ENCODE measurements at places on chromosomes 7 and 10.

GRCh38 chr7:67809586-67809985 is 813.0 kb downstream of the TYW1 start:
- DNase-seq = no peak

DNA sequence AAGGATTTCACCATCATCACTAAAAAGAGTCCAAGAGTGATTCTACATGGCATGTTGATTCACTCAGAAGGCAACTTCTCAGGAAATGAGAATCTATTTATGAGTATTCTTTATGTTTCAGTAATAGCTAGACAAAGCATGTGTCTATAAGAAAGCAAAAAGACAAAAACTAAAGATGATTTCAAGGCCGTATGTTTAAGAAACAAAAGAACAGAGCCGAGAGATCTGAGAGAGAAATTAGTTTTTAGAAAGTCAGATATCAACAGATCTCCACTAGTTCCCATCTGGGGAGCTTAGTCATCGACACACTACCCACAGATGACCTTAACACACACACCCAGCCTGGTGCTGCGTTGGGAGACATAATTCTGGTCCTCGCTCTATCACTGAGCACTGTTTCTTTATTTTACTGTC is 21.0 kb downstream of the PIP4K2A start:
- DNase-seq = no peak

- DNase-seq = no peak
Measured at GRCh38 chr7:153696242-153696641, 356.0 kb upstream of the DPP6 start.

- no peak for DNase-seq
Measured at GRCh38 chr7:42380401-42380800, 143.4 kb upstream of the GLI3 start.

GRCh38 chr10:113450906-113451305 is 101.9 kb upstream of the HABP2 start:
- DNase-seq = no peak

- DNase-seq = no peak
Measured at GRCh38 chr10:36559412-36560400, 565.7 kb upstream of the ANKRD30A start.

GRCh38 chr10:13299437-13300287 is at the start of gene PHYH:
TSS of gene PHYH (minus strand) at chr10:13300064. CDS start at chr10:13300042, 22 bp downstream.
- peak; percentile 24 for DNase-seq

GRCh38 chr10:91700788-91701444 is 68.0 kb upstream of the PPP1R3C start:
- no peak for DNase-seq

- peak; percentile 18 for DNase-seq
Measured at GRCh38 chr10:102644066-102644645, at the start of gene TRIM8. TSS of gene TRIM8 (plus strand) at chr10:102644479. CDS start at chr10:102644618, 139 bp downstream.

- DNase-seq = no peak
Measured at GRCh38 chr10:22666287-22667092, 47.9 kb downstream of the PIP4K2A start.

GRCh38 chr10:88892222-88892967 is 12.3 kb downstream of the STAMBPL1 start:
- DNase-seq = no peak

DNA sequence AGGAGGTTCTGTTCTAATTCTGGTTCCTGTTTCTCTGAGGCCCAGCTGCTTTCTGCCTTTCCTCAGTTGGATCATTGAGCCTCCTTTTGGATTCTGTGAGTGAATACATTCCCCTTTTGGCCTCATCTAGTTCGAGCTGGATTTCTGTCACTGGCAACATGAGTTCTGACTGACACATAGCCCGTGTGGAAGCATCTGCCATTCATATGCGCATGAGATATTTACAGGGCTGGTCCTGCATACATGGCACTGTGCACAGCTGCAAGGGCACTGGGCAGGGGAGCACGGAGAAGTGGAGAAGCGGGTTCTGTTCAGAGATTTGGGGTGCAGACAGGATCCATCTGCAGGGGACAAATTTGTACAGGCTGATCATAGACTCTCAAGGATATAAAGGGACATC is 352.8 kb downstream of the RPS24 start:
- DNase-seq = no peak

GRCh38 chr7:46812101-46812675 is 769.7 kb downstream of the TNS3 start:
- no peak for DNase-seq

DNA sequence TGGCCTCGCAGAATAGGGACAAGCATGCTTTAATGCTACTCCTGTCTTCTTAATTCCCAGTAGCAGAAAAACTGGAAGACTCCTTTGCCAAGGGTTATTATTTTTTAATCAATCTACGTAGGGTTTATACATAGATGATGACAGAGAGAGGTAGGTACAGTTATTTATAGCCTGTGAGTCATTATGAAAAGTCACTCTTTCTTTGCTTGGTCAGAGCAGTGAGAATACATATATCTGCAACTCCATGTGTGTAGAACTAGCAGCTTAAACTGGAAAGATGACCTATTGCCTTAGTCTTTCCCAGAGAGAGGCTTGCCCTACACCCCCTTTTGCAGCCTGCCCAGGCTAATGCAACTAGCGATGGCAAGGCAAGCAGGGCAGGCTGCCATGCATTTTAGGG is 1050.6 kb downstream of the NRG3 start:
- DNase-seq = no peak

GRCh38 chr10:119541459-119542356 is 811 bp downstream of the RGS10 start:
- DNase-seq = no peak

GRCh38 chr7:150801242-150801945 is 825 bp downstream of the TMEM176A start:
- no peak for DNase-seq

DNA sequence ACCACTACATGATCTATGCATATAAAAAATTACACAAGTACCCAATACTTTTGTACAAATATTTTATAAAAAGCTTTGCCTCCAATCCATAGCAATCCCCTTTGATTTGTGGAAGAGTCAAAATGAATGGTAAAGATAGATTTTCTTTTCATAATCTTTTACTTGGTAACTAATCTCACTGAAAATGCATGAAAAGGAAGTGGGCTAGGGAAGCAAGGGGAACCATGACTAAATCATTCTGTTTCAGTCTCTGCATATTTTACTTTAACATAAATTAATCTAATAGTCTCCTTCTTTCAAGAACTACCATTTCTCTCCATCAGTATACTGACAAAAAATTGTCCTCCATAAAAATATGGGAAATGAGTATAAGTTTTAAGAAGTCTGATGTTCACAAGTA is 96.9 kb downstream of the TES start:
- no peak for DNase-seq

DNA sequence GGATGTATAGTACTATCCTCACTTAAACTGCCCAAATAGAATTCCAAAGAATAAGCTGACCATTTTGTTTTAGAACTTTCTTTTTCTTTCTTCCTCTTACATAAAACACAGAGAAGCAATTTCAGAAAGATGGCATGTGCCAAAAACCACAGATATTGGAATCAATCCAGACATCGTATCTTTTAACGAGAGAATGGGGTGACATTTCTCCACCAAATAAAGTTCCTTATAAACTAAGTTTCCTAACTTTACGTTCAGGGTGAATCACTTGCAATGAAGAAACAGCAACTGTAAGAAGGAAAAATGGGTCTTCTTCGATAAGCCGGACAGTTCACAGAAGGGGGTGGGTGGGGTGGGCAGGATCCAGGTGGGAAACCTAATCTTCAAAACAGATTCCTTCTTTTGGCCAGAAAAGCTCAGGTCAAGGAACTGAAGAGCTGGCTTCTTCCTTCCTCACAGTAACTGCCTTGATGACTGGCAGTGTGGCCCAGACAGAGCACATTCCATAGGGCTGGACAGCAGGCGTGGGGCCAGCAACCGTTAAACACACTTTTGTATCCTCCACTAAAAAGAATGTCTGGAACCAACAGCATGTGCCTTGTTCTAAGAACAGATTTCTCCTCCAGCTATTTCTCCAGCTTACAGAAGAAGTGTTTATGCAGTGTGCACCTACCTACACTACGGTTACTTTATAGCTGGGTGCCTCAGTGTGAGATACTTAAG is 31.5 kb downstream of the CREB3L2 start:
- no peak for DNase-seq

- DNase-seq = no peak
Measured at GRCh38 chr10:122013311-122013780, 24.4 kb downstream of the TACC2 start.

DNA sequence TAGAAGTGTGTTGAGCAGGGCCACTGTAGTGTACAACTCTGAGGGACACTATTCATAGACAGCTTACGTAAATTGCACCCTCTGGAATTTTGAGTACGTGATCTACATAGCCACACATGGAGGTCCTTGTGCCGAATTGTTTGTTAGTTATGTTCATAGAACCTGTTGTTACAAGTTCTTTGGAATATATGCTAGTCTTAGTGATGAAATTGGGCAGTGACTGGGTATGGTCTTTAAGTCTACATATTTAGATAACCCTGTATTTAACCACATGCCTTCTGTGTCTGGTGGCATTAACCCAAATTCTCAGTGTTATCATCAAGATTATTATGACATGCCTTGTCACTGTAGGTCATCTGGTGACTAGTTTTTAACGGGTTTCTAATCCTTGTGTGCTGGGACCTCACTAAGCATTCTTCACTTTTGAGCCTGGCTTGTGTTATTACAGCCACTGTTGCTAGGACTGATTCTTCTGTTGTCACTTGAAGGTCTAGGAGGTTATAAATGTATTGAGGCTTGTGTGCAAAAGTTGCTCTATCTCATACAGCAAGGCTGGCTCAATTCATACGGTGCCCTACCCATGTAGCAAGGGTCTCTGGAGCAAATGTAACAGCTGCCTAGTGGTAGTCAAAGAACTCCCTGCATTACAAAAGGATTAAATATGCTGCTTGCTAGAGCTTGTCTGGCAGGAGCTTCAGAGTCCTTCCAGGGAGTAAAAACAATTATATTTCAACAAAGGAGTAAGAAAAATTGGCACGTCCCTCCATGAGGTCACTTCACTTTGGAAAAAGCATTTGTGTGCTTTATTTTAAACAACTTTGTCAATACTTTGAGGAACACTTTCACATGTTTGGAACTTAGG is 65.4 kb downstream of the CDK14 start:
- DNase-seq = no peak

- no peak for DNase-seq
Measured at GRCh38 chr7:139650429-139651100, 127.1 kb downstream of the CLEC2L start.

- DNase-seq = no peak
Measured at GRCh38 chr7:503575-504111, 16.0 kb downstream of the PDGFA start.

GRCh38 chr7:44959433-44959951 is 19.3 kb downstream of the MYO1G start:
- DNase-seq = no peak

DNA sequence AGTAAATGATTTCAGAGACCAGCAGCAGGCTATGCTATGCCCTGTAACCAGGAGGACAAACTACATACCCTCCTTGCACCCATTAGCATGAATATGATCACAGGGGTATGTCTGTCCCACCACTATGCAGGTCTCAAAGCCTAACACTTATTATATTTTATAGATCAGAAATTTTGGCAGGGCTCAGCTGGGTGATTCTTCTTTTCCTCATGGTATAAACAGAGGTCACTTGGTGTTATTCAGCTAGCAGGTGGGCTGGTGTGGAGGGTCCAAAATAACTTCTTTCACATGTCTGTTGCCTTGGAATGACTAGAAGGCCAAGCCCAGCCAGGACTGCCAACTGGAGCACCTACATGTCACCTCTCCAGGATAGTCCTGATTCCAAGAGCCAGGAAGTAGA is 252.9 kb downstream of the ARHGAP12 start:
- no peak for DNase-seq

- no peak for DNase-seq
Measured at GRCh38 chr10:124572751-124573150, 111.1 kb downstream of the LHPP start.

DNA sequence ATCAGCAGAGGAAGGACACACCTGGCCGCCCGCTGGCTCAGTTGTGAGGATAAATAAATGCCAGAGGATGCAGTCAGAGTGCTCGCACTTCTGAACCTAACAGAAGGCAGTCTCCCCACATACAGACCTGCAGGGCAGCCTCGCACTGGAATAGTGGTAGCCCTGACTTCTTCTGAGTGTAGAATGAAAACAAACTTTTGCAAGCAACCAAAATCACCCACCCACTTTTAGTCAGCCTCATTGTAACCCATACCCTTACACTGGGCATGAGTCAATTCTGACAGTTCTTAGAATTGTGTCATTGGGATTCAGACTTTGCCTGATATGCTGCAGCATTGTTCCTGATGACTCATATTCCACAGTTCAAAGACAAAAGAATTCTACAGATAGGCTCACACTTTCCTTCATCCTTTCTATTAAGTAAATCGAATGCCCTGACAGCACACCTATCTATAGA is 167.0 kb upstream of the CDK1 start:
- no peak for DNase-seq

- DNase-seq = no peak
Measured at GRCh38 chr7:43643846-43644245, 60.9 kb downstream of the STK17A start.

DNA sequence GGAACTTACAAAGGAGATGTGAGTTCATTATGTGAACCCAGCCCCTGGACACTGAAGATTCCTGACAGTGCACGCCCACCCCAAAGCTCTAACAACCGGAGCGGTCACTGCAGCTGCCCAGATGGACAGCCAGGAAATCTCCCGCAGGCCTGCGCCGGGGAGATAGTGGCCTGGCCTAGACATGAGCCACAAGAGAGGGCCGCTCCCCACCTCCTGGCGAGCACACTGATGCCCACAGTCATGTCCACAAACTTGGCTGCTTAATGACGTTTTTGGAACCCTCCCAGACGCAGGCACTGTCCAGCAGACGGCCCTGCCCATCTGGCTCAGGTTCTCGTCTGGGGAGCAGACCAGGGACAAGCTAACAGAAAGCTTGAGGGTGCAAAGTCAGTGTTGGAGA is 34.2 kb downstream of the TCERG1L start:
- no peak for DNase-seq

DNA sequence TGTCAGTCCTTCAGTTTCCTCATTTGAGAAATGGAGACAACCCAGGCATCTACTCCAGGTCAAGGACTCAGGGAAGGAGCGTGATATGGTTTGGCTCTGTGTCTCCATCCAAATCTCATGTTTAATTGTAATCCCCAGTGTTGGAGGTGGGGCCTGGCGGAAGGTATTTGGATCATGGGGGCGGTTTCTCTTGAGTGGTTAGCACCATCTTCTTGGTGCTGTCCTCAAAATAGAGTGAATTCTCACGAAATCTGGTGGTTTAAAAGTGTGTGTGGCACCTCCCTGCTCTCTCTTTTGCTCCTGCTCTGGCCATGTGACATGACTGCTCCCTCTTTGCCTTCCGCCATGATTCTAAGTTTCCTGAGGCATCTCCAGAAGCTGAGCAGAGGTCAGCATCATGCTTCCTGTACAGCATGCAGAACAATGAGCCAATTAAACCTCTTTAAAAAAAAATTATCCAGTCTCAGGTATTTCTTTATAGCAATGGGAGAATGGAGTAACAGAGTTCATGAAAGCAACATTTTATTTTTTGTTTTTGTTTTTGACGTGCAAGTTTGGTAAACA is 30.0 kb downstream of the ARHGAP22 start:
- no peak for DNase-seq

GRCh38 chr10:72808001-72808400 is 85.5 kb upstream of the OIT3 start:
- DNase-seq = peak; percentile 36

GRCh38 chr7:109964780-109965179 is 1126.1 kb upstream of the LRRN3 start:
- no peak for DNase-seq

All from NCI-H2171 (cell line).